Stimulated activated CD8-positive, alpha-beta memory T cell treated with anti-CD3 and anti-CD28 coated beads, Interleukin-2, amount 100 ng/mL, for 1 hour (primary cell): ENCODE measurements at places on chromosomes 4 and X.

GRCh38 chr4:133402616-133403015, 253.5 kb downstream of the PCDH10 start:
- no peak for DNase-seq

GRCh38 chrX:38804682-38805431, 3.6 kb downstream of the MID1IP1 start:
- no peak for DNase-seq

- no peak for DNase-seq
Measured at GRCh38 chrX:15207384-15207783, 62.5 kb downstream of the ASB9 start.

DNA sequence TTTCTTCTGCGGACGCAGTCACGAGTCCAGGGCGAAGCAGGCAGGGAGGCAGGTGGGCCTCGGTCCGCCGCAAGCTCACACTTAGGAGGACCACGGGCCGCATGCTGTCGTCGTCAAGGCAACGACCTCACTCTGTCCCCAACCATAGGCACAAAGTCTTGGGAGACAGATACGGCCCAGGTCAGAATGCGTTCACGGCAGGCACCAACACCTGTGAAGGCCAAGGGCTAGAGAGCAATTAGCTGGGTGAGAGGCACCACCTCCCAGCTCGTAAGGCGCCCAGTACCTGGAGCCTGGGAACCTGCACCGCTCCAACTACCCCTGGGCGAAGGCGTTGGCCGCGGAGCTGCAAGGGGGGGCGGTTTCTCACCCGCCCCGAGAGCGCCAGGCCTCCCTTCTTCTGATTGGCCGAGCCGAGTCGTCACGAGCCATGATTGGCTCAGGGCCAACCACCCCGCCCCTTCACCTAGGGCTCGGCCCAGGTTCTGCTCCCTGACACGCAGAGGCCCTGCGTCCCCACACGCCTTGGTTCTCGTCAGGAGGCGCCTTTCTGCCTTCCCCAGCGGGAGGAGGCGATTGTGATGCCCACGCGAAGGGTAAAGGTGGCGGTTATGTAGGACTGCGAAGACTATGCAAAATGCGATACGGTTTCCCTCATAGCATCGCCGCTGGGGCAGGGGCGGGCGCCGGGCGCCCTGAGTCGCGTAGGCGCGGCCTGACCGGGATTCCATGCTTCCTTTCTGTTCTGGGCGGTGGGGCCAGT, at the start of gene CDKL2:
TSS of gene CDKL2 (minus strand) at position 355 of the 763 bp plus-strand sequence. CDS start 4,540 bp downstream, outside the sequence.
- peak; percentile 90 for DNase-seq

DNA sequence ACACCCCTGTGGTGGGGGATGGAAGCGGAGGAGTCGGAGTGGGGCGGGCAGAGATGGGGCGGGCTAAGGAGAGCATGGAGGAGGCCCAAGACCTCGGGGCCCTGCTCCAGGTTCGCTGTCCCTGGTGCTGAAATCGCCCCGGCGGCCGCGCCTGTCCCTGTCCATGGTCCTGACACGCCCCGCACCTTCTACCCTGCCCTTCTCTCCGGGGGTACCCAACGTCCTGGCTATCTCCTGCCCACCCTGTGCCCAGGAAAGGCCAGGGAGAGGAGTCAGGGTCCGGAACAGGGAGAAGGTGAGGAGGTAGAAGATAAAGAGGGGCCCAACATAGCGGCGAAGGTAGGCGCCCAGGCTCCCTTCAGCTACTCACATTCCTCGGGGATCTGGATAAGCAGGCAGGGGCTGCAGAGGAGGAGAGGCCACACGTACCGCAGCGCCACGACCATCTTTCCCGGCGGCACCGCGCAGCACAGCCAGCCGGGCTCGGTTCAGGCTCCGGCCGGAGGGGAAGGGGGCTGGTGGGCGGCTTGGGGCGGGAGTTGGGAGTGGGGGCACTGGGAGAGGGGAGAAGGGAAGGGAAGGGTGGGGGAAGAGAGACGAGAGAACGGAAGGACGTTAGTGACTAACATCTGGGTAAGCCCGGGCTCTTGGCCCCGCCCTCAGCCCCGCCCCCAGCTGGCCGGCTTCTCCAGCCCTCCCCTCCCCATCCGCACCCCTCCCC, 10.4 kb downstream of the L1CAM start:
- peak; percentile 52 for DNase-seq

GRCh38 chrX:18877469-18877868, 106.4 kb downstream of the PHKA2 start:
- DNase-seq: no peak

GRCh38 chrX:134737061-134737460, 78.8 kb upstream of the PLAC1 start:
- DNase-seq: no peak

GRCh38 chrX:136480383-136480782, 7.4 kb upstream of the BRS3 start:
- DNase-seq: no peak

- no peak for DNase-seq
Measured at GRCh38 chrX:37998586-37999262, 7.6 kb upstream of the SYTL5 start.

DNA sequence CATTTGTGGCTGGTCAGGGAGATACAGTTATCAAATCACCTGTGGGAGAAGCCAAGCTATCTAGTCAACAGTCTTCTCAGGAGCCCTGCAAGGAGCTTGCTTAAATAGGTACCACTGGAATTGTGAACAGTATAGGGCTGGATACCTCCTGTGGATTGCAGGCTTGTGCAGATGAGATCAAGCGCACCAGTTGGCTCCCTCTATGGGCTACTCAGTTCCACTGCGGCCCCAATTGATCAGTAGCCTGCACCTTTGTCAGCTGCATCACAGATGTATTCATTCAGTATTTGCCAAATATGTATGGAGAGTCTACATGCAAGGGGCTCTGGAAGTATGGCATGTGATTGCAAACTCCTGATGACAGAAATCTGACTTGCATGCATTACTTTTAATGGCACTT, 28.6 kb downstream of the TEX13A start:
- no peak for DNase-seq

- DNase-seq: no peak
Measured at GRCh38 chr4:179447308-179447707, 2005.1 kb upstream of the AGA start.

DNA sequence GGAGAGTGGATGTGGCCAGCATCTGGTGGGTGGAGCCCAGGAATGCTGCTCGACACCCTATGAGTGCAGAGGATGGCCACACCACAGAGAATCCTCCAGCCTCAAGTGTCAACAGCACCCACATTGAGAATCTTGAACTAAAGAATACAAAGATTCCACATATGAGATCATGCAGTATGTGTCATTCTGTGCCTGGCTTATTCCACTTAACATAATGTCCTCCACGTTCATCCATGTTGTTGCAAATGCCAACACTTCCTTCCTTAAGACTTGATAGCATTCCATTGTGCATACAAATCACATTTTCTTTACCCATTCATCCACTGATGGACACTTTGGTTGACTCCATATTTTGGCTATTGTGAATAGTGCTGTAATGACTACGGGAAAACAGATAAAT, 145.8 kb downstream of the PRKX start:
- no peak for DNase-seq

GRCh38 chrX:83333813-83334212, 174.3 kb upstream of the POU3F4 start:
- no peak for DNase-seq

DNA sequence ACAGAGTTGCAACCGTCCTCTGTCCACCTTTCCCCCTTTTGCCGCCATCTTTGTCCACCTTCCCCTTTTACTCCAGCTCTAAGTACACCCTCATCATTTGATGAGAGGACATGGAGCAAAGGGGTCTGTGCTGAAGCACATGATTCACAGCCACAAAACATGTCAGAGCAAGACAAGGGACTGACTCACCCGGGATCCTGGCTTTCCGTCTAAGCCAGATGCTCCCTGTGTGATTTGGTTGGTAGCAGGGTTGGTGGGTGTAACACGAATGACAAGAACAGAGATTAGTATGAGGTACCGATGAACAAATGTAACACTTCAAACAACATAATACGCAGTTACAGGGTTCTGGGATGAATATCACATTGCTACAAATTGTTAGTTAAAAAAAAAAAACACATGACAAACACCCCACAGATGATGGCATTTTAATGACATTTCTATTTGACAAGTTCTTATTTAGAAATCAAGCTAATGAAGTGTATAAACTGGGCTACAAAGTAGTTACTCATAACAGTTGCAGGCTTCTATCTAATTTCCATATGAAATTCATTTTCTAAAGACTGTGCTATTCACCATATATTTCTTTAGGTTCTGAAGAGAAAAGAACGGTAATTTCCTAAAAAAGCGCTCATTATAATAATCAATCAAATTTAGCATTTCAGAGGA, 71.4 kb upstream of the ETNPPL start:
- DNase-seq: no peak
